Stimulated activated memory B cell treated with anti-CD40 and anti-IgM and Interleukin-4, amounts not matched to agents 10 μg/mL and 1 μg/mL and 100 μg/mL, for 72 hours (primary cell): ENCODE measurements at places on chromosomes 6 and 20.

- ATAC-seq: no peak
Observed at GRCh38 chr6:130520221-130520620, 154.4 kb downstream of the TMEM200A start.

DNA sequence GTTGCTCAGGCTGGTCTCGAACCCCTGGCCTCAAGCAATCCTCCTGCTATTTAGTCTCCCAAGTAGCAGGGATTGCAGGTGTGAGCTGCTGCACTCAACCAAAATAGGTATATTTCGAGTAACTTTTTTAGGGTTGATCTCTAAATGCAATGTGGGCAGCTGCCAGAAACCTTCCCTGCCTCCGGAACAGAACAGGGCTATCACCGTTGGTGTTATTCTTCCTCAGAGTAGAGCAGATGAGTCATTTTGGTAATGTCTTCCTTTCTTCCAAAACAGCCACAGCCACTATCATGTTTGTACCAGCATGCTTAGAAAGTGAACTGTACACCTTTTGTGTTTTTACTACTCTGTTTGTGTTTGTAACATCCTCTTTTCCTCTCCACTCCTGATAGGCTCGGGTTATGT is 44.1 kb downstream of the SNX9 start:
- ATAC-seq: no peak

- no peak for ATAC-seq
Observed at GRCh38 chr6:132919045-132919860, 104.9 kb downstream of the RPS12 start.

DNA sequence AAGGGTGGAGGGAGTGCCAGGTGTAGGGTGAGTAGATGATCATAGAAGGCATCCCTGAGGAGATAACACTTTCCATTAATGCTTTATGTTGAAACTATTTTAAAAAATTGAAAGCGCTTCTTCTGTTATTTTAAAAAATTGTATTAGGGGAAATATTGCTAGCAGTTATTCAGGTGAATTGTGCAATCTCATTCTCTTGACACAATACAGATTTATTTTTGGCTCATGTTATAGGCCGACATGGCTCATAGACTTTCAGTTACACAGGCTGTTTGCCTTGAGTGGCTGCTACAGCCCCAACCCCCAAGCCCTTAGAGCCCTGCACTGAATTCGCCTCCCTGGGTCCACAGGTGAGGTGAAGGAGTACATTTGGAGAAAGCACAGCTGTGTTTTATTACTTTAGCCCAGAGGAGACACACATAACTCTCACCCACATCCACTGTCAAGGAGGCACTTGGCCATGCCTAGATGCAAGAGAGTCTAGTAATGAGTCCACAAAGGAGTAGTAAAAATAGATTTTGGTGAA is 228.2 kb downstream of the RFPL4B start:
- no peak for ATAC-seq

DNA sequence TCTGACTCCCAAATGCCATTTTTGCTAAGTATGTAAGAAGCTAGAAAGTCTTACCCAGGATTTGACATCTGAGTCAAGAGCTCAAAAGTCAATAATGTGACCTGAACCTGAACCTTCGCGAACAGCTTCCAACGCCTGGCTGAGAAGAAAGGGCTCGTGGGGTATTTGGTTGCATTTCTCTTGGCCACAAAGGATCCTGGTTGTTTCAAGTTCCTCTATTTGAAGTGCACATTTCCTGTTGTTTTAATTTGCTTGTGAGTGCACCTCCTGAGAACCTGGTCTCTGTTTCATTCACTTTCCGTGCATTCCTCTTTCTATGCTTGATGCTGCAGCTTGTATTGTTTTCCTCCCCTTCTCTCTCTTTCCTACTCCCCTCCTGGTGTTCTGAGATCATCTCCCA is 212.5 kb downstream of the FOXA2 start:
- ATAC-seq: peak; percentile 89

GRCh38 chr6:73050706-73051105 is 174.6 kb downstream of the KHDC1L start:
- no peak for ATAC-seq

DNA sequence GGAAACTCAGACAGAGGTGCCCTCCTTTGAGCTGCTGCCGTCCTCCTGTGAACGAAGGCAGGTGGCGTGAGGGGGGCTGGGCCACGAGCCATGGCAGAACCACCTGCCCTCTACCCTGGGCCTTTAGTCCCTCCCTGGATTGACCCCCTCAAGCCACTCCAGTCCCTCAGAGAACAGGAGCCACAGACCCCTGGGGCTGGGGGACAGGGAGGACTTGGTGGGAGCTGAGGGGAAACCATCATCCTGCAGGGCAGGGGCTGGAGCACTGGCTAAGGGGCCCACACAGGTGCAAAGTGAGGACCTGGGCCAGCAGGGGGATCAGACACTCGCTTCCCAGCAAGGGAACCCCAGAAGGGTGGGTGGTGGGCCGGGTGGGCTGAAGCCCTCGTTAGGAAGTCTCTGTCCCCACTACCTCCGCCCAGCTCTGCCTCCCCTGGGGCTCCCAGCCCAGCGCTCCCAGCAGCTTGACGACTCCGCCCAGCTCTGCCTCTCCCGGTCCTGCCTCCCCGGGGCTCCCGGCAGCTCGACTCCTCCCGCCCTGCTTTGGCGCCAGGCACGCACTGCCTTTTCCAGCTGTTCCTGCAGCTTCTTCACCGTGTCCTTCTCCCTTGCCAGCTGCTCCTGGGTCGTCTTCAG is 44.4 kb downstream of the DSTN start:
- ATAC-seq: peak; percentile 2

DNA sequence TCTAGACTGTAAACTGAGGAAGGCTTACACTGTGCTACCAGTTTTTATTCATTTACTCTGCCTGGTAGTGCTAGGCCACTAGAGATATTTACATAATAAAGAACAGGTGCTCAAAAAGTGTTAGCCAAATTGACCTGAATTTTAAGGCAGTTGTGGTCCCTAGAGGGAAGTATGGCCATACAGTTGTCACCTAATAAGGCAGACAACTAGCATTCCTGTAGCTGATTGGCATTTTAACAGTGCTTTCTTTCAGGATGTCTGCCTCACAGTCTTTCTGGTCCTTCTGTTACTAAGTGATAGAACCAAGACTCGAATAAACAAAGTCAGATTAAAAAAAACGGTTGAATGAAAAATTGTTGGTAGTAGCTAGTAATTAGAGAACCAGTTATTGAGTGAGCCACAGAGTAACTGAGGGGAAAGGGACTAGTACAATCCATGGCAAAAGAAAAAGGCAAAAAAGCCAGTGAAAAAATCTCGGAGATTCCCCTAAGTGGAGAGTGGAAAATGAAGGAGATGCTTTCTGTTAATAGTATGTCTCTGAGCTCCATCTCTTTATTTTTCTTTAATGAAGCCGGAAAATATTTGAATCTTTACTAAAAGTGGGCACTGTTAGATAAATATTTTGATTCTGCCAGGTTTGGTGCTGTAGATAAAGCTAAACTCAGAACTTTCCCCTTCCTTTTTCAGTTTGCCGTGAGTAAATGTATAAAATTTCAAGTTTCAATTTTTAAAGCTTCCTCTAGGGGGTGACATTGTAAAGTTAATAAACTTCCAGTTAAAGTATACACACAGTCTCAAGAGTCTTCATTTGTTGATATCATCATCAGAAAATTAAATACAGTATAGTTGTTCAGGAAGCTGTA is 9.1 kb downstream of the VTA1 start:
- ATAC-seq: no peak

DNA sequence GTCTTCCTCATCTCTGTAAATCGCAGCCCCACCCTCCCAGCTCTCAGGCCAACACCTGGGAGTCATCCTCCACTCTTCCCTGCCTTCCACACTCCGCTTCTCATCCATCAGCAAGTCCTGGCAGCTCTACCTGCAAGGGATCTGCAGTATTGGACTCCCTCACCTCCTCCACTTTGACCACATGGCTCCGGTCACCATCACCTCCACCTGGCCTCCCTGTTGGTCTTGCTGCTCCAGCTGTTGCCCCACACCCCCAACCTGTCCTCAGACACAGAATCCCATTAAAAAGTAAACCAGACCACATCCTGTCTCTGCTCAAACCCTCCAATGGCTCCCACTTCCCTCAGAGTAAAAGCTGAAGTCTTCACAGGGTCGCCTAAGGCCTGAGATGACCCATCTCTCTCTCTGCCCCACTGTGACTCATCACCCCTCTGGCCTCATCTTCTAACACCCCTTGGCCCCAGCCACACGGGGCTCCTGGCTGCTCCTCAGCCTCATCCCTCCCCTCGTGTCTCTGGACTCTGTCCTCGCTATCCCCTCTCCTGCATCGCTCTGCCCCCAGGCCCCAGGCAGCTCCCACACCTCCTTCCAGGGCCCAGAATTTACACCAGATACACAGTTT is 185.1 kb upstream of the SULF2 start:
- ATAC-seq: peak; percentile 28

- no peak for ATAC-seq
Observed at GRCh38 chr6:129022011-129022553, 139.1 kb downstream of the LAMA2 start.

DNA sequence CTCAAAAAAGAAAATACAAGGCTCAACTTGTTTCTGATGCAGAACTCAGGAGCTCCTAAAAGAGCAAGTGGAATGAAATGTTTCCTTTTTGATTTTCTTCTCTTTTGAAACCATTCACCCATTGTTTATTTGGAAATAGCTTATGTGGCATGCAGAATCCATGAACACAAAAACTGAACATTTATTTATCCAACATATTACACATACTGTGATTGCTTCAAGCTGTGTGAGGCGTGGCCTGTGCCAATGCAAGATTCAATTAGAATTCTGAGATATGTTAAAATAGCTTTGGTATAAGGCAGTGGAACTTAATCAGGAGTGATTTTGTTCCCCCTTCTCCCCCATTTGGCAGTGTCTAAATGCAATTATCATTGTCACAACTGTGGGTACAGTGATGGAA is 45.9 kb upstream of the CARMIL1 start:
- ATAC-seq: no peak

DNA sequence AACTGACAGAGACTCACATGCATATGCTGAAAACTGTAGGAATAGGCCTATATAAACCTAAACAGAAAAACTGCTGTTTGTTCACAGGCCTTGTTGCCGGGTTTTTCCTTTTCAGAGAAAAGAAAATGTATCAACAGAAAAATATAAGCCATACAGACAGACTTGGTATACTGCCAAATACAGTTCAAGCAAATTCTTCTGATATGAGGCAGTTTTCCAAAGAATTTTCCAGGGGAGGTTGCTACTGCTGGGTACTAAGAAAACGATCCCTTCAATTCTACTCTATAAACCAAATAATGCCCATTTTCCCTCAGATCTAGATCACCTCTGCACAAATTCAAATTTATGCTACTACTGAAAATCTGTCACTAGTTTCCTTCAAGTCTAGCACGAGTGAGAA is 59.4 kb downstream of the ME1 start:
- no peak for ATAC-seq

- no peak for ATAC-seq
Observed at GRCh38 chr20:10660661-10661060, 13.1 kb downstream of the JAG1 start.

DNA sequence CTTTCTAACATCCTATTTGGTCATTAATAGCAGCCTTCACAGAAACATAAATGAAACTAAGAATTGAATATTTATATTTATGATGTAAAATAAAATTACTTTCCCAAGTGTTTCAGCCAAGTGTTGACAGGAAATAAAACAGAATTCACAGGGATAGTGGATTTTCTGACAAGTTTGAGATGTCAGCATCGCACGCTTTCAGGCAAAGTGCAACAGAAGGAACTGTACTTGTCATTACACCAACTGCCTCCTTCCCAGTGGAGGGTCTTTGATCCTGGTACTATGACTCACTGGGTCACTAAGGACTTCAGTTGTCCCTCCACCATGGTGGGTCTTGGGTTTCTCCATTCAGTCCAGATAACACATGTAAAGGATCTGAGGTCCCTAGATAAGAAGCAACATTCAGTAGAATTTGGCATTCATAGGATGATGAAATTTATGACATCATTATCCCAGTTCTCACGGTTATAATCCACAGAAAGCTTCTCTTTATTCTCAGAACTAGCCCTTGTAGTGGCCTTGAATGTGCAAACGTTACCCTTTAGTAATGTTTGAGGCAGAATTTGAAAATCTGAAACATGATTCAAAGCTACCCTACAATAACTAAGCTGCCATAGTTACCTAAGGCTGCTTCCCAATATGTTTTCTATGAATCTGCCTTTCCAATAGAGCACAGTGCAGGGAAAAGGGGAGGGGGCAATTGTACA is 3.8 kb upstream of the TNFAIP3 start:
- ATAC-seq: no peak

GRCh38 chr6:63764318-63764916 is 128.8 kb downstream of the PHF3 start:
- ATAC-seq: no peak

GRCh38 chr20:64025826-64026412 is 10.1 kb upstream of the C20orf204 start:
- ATAC-seq: no peak

DNA sequence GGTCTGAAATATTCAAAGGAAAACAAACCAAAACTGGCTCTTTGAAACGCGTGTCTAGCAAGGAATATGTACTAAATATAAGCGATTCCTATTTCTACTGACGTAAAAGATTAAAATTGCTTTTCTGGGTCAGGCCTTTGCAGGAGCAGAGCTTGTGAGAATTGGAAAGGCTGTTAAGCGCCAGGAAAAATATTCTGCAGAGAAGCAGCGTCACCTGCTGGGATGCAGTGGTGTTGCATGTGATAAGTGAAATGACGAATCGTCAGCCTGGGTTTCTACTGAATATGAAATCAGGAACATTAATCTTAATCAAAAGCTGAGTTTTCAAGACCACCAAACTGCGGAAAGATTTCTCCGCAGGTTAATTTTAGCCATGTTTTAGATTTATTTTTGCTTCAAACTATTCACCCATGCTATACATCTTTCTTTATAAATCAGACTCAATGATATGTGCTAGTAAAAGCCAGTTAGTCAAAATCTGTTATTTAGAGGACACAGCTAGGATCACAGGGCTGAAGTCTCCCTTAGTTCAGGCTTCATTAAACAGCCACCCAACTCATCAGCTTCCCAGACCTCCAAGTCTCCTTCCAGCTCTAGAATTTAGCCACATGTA is 67.4 kb downstream of the ALDH8A1 start:
- no peak for ATAC-seq

DNA sequence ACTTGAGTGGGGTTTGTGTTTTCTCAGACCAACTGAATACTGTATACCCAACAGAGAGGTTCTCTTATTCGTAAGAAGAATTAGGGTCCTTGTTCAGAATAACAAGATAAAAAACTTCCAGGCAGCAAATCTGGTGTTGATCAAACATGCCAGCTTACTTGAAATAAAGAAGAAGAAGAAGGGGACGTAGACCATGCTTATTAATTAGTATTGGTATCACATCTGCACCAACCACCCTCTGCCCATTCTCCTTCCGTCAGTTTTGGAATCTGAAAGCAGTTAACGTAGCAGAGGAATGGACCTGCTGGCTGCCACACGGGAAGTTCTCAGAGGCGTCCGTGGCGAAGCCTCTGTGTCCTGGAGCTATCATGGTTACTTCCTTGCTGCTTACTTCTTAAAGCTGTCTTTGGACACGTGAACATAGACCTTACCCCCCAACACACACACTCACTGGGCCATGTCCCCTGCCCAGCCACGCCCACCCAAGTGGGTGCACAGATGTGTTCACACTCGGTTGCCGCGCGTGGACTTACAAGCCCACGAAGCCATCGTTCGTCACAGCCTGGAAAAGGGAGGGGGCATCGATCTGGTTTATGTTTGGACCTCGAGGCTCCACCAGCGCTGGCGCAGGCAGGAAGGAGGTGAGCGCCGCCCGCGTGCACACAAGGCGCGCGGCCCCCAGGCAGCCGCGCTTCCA is 4.1 kb upstream of the DLL1 start:
- ATAC-seq: no peak

GRCh38 chr20:33707668-33708067 is 12.4 kb downstream of the PXMP4 start:
- no peak for ATAC-seq
